ENCODE measurements at places on chromosomes 6 and 20.
A peak's percentile ranks its signal among the peaks of the same experiment; 100 is the strongest.

GRCh38 chr20:62232770-62233645 lies 5.3 kb upstream of the OSBPL2 start:
- DNase-seq, result no peak

DNA sequence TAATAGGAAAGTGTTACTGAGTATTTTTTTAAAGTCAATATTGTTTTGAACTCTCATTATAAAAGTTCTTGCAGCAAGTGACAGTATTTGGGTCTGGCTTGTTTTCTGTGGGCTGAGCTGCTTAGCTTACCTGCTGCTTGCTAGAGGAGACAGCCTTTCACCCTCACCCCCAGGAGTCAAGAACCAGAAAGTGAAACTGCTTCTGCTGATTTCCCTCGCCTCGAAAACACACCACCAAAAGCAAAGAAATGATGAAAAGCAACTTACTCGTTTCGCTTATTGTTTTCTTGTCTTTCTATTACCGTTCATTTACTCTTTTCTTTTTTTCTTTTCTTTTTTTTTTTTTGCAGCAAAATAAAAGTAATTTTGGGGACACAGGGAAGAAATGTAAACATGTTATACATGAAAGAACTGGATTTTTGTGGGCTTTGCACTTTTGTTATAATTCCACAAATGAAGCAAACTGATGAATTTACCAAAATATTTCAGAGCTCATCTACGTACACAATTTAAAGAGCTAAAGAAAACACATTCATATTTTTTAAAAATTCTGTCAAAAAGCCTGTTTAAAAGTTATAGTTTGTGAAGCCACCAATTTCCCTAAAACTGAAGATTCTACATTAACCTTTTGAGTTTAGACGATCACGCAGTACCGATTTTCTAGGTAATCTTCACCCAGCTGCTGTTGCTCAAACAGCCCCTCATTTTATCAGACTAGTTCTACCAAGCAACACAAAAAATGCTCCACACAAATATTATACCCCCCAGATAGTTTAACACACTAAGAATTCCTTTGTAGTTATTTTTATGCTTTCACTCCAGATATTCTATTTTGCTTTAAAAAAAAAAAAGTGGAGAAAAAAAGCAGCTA lies 1.7 kb downstream of the SCML4 start:
- DNase-seq, result peak; percentile 85

DNA sequence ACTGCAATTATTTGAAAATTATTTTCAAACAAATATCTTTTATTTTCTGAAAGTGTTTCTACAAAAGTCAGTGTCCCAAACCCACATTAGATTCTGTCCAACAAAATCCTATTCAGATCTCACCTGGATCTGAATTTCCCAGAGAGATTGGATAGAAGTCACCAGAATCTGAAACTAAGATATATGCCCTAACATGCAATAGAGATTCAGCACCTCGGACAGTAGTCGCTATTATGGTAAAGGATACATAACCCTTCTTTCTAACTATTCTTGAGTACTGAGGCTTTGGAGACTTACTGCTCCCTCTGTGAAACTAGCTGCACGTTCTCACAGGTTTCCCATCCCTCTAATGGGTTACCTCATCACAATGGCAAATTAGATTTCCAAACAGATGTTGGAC lies 151.4 kb downstream of the ID4 start:
- no peak for DNase-seq

DNA sequence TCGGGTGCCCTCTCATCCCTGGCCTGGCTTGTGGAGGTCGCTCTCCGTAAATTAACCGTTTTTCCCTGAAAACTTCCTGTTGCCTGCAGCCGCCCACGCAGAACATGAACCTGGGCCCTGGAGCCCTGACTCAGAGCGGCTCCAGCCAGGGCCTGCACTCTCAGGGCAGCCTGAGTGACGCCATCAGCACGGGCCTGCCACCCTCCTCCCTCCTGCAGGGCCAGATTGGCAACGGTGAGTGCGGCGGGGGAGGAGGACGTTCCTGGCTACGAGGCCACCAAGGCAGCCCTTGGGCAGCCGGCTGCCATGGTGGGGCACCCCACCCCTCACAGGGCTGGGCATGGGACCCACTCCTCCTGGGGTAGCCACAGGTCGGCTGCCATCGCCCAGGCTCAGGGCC lies 17.8 kb downstream of the SS18L1 start:
- no peak for DNase-seq

GRCh38 chr6:169722362-169723199 lies 1.7 kb downstream of the PHF10 start:
- DNase-seq, result peak; percentile 29
